ENCODE measurements at places on chromosomes 11 and 22.

DNA sequence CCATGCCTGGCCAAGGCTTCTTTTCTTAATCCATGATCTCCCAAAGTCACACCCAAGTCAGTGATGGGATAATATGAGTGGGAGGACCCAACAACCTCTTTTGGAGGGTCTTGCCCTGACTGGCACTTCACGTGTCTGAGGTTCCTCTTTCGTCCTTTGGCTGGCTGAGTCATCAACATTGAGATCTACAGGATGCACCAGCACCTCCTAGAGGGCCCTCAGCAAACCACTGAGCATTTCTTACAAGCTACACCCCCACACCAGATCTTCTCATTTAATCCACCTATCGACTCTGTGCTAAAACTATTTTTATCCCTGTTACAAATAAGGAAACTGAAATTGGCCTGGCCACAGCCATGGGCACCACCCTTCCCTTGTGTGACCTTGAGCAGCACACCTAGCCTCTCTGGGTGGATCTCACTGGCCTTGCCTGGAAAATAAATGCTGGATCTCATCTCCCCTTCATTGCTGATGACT lies 63.4 kb downstream of the FLI1 start:
- no peak for DNase-seq

- no peak for DNase-seq
Observed at GRCh38 chr11:37597776-37598175, 999.7 kb upstream of the RAG2 start.

DNA sequence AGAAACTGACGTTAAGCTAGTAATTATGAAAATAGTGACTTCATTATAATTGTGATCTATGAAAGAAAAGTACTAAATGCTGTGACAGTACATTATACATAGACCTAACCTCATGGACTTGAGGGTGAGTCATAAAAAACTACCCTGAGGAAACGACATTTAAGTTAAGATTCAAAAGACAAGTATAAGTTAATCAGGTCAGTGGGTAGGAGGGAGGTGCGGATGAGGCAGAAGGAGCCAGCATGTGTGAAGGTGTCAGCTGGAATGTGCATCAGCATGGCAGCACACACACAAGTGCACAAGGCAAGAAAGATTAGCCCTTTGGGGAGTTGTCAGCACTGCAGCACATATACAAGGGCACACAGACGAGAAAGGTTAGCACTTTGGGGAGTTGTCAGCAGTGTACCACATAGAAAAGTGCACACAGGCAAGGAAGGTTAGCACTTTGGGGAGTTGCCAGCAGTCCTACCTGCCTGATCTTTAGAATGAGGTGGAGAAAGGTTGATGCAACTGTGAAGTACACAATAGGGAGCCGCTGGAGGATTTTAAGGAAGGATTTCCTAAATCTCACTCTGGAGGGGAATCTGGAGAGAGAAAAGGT lies 31.6 kb upstream of the CAVIN3 start:
- DNase-seq, result no peak

- DNase-seq, result no peak
Observed at GRCh38 chr22:36330127-36330526, 57.6 kb downstream of the MYH9 start.

DNA sequence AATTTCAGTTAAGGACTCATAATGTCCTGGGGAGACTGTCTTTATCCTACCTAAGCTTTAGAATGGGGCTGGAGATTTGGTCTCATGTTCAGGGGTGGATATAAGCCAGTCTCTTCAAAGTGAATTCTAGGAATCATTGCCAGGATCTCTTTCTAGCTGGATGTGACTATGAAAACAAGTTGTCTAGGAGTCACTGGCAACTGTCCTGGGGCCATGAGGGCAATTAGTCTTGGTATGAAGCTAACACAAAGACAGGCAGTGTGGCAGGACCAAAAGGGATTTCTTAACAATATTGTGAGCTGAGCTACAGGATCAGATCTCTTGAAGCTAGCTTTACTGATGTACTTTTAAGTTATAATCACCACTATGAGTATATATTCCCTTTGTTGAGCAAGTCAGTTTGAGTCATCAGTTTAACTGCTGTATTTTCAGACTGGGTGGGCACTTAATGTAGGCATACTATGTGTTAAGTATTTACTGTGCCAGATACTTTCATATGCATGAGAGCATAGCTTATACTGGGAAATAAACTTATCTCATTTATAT lies 390.0 kb upstream of the CCDC90B start:
- no peak for DNase-seq

- no peak for DNase-seq
Observed at GRCh38 chr11:131629925-131630540, 259.6 kb downstream of the NTM start.

GRCh38 chr11:23856654-23857053 lies 640.2 kb upstream of the LUZP2 start:
- no peak for DNase-seq

- DNase-seq, result no peak
Observed at GRCh38 chr11:76849376-76849775, 11.3 kb upstream of the ACER3 start.

DNA sequence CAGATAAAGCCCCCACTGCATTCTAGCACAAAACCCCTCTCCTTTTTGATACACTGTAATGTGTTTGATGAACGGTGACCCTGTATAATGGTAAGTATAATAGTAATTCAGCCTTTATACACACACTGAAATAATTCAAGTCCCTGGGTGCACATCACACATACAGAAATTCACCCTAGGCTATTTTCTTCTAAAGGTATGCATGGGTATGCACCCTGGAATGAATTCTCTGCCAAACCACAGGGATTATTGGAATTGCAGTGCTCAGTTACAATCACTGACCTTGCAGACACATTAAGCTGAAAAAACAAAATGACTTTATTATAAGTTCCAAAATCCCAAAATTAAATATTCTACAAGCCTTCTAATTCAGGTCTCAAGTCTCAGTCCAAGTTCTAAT lies 245.9 kb upstream of the FAT3 start:
- peak; percentile 52 for DNase-seq

- DNase-seq, result no peak
Observed at GRCh38 chr22:20771918-20772625, 1.8 kb upstream of the SERPIND1 start.

GRCh38 chr22:22120160-22120559 lies 124.4 kb upstream of the VPREB1 start:
- DNase-seq, result no peak

GRCh38 chr22:50532824-50533796 lies 3.3 kb upstream of the TYMP start:
- DNase-seq, result no peak

- no peak for DNase-seq
Observed at GRCh38 chr11:803770-804598, 1.0 kb downstream of the PIDD1 start.

- peak; percentile 76 for DNase-seq
Observed at GRCh38 chr11:23509023-23509422, 648.7 kb upstream of the CCDC179 start.

- DNase-seq, result no peak
Observed at GRCh38 chr11:17540807-17541206, 3.4 kb downstream of the USH1C start.

- DNase-seq, result no peak
Observed at GRCh38 chr11:126415128-126415527, 59.6 kb downstream of the ST3GAL4 start.

- no peak for DNase-seq
Observed at GRCh38 chr11:50098186-50098725, 65.6 kb downstream of the OR4C45 start.

- DNase-seq, result no peak
Observed at GRCh38 chr11:69144316-69145049, 11.3 kb upstream of the SMIM38 start.

DNA sequence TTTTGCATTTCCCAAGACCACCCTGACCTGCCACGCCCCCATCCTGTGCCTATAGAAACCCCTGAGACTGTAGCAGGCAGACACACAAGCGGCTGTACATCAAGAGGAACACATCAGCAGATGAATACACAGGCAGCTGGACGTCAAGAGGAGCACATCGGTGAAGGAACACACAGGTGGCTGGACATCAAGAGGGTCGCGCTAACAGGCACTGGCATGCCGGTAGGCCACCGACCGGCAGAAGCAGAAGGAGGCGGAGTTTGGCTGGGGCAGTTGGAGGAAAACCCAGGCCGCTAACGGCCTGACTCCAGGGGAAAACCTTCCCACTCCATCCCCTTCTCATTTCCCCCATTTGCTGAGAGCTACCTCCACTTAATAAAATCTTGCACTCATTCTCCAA lies 5.4 kb upstream of the IPO7 start:
- no peak for DNase-seq

DNA sequence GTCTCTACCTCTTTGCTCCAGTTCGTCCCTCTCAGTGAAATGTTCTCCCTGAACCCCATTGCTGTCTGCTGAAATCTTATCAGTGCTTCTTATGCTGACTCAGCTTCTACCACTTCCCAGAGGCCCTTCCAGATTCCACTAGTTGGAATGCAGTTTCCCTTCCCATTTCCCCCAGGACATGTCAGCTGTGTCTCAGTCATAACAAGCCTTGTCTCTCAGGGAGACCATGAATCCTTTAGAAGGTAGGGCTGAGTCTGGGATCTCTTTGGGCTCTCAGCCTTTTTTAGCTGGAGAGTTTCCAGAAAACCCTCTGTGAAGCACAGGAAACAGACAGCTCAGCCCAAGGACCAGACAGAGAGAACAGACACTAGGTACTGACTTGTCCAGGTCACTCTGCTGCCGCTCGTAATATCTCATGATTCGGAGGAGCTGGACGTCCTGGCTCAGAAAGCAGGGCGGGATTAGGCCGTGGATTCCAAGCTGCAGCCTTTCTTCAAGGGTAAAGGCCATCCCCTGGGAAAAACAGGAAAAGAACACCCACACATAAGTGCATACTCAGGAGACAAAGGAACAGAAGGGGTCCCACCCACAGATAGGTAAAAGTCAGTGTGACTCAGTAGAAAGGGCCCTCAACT lies 113.0 kb downstream of the ME3 start:
- DNase-seq, result peak; percentile 35

DNA sequence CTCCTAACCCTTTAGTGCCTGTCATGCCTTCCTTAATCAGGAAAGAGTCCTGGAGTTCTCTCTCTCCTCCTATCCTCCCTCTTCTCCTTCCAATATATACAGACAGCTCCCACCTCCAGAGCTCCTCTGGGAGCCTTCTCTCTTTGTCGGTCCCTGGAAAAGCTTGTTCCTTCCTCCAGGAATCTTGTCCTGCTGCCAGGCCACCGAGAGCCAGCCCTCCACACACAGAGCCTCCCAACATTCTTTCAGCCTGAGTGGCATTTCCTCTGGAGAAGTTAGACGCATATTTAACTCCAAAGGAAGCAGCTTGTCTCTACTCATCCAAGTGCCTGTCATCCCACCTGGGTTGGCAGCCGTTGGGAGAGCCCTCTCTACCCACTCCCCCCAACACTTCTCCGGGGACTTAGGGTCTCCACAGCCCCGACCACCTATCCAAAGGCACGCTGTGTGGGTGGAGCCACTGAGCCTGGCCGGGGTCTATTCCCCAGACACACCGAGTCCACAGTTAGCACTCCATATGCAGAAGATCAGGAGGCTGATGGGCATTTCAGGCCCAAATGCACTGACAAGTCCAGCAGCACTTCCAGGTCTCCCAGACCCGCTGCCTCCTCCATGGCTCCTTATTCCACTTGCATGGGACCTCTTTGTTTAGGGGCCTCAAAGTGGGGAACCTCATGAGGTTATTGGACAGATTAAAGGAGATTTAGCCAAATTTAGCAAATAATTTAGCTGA lies 31.1 kb downstream of the DKK3 start:
- DNase-seq, result no peak

DNA sequence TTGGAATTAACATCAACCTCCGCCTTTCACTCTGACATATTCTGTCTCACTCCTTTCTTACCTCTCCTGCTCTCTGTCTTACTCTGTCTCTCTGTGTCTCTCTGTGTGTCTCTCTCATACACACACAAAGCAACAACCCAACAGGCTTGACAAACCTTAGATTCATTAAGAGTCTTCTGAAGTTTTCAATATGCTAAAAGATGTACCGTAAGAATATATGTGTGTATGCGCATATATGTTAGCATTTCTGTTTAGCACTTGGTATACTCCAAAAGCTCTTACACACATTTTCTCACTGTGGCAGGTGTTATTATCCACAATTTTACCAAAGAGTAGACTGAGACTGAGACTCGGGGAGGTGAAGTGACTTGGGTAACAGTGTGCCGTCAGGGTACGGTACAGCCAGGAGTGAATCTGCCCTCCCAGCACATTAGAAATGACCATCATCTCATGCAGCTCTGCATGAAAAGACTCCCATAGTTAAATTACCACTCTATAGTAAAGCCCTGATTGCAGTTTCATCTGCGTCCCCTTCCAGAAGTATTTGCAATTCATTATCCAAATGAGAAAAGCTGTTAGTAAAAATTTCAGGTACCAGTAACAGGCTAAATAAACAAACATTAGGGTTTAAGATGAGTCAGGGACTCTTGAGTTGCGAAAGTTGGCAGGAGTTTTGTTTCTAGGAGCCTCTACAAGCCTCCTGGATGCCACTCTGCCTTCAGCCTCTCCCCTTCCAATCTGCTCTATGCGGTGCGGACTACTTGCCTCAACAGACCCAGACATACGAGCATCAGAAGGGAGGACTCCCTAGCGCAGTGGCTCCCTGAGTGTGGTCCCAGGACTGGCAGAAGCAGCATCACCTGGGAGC lies 195.2 kb upstream of the TMEM45B start:
- no peak for DNase-seq

DNA sequence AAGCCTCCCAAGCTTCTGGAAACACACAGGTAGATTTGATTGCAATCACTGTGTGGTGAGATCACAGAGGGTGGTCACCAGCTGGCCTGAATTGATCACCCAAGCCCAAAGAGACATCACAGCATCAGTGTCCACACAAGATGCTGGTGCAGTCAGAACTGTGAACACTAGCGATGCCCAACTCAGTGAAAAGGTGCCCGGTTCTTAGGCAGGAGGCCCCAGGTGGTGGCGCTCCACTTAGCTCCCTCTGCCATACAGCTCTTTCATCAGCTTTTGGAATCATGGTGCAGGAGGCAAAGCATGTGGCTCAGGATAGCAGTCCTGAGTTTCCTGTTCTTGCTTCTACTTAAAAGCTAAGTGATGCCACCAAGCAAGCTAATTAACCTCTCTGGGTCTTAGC lies 11.1 kb downstream of the DGCR2 start:
- no peak for DNase-seq

DNA sequence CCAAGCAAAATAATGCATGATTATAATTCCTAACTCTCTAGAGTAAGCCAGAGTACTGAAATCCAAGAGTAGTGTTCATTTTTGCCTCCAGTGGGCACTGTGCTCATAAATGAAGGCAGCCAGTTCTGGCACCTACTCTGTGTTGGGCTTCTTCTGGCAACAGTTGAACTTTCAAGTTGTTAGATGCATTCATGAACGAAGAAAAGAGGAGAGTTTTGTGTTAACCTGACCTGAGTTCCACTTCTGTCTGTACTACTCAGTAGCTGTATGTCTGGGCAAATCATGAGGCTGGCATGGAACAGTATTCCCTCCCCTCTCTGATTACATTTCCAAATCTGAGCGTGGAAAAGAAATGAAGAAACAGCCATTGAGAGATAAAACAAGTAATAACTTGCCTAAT lies 20.3 kb upstream of the TENM4 start:
- no peak for DNase-seq

GRCh38 chr11:66007201-66007634 lies 4.6 kb upstream of the CST6 start:
- no peak for DNase-seq

GRCh38 chr22:44711690-44712555 lies 9.9 kb downstream of the PRR5 start:
- no peak for DNase-seq

GRCh38 chr11:110367571-110367970 lies 62.2 kb upstream of the FDX1 start:
- DNase-seq, result no peak

Measured in epithelial cell of proximal tubule (primary cell).